IMR-90 (cell line): ENCODE measurements at places on chromosomes 1 and 21.

- no peaks in the 10 kb centered on the region for H3K36me3 ChIP-seq
- no peaks in the 10 kb centered on the region; the same call in 1 of the 2 replicates for H3K27me3 ChIP-seq
- DNase-seq = no peak
- no peak overlapping the region for H3K4me3 ChIP-seq
- no peak overlapping the region for H3K27ac ChIP-seq
These were observed 572.0 kb downstream of the PTPRU start for GRCh38 chr1:29808141-29808995.

- no peak for DNase-seq
- H3K4me1 ChIP-seq = no peaks in the 10 kb centered on the region
- H3K27me3 ChIP-seq = no peaks in the 10 kb centered on the region
- H3K27ac ChIP-seq = no peak overlapping the region
These were observed 23.3 kb downstream of the TTC34 start for GRCh38 chr1:2778220-2778592.

GRCh38 chr1:159071970-159072582, 4.5 kb downstream of the AIM2 start:
- H3K27ac ChIP-seq = no peak overlapping the region
- H3K27me3 ChIP-seq = no peaks in the 10 kb centered on the region
- no peak overlapping the region for H3K4me3 ChIP-seq
- DNase-seq = peak; percentile 80

DNA sequence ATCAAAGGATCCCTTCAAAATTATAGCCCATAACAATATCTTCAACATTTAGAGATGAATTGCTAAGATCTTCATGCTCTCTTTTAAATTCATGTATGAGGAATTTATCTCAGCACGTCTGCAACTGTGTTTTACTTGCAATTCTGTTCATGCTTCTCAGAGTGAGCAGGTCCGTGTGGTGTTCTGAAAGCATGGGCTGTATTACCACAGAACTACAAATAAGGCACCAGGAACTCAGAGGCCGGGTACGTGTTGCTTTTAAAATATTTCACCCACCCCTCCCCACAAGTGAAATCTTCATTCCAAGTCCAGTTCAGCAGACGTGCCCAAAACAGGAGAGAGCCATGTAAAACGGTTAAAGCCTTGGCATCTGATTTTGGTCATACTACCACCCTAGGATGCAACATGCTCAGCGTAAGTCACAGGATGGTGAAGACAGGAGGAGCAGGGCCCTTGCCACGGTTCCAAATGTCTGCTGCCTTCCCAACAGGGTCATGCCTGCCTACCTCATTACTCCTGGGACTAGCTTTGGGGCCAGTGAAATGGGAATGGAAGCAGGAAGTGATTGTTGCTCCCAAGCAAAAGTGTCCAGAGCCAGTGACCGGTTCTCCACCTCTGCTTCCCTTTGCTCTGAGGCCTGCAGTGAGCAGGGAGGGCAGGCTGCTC, 133.7 kb downstream of the PTPN14 start:
- DNase-seq = no peak
- H3K36me3 ChIP-seq = 0 out of 2 replicates have a peak, but pooled peaks cover 2% of the 10 kb centered on the region
- H3K4me1 ChIP-seq = peaks cover 15% of the 10 kb centered on the region
- no peak overlapping the region for H3K4me3 ChIP-seq
- H3K27me3 ChIP-seq = no peaks in the 10 kb centered on the region

DNA sequence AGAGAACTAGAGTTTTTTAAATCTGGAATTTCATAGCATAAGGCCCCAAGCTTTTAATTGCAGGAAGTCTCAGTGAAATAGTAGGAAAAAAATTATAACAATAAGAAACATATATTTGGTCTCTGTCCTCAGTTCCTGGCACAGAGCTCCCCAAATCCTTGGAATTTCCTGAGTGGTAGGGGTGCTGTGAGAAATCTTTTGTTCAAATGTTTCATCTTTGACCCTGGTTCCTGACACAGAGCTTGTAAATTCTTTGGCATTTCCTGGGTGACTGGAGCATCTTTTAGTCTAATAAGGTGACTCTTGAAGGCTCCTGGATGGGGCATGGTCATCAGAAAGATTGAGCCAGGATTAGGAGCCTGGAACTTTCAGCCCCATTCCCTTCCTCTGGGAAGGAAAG, 225.7 kb upstream of the AJAP1 start:
- H3K36me3 ChIP-seq = no peaks in the 10 kb centered on the region
- H3K4me1 ChIP-seq = no peaks in the 10 kb centered on the region
- no peaks in the 10 kb centered on the region for H3K27me3 ChIP-seq
- H3K4me3 ChIP-seq = no peak overlapping the region
- DNase-seq = no peak

DNA sequence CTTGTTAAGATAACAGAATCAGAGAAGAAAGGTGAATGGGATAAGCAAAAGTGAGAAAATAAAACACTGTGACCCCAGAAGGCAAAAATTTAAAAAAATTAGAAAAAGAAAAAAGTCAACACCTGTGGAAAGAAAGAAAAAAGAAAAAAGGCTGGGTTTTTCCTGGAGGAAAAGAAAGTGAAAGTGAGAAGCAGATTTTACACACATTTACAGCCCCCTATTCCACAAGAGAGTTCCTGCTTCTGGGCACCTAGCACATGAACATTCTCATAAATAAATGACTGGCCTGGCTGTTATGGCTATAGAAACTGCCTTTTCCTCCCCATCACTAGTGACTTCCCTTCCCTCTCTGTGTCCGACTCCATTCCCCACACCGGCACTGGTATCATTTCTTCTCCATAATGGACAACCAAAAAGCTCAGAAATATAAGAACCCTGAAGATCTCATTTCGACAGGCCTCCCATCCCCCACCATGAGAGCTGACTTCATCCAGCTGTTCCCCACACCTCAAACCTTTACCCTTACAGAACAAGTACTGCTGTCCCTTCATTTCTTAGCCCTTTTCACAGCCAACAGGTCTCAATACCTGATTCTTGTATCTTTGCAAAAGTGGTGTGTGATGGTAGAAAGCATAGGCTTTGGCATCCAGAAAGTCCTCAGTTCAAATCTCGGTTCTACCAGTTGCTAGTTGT, 12.6 kb downstream of the MTF1 start:
- H3K4me1 ChIP-seq = peaks cover 3% of the 10 kb centered on the region
- H3K27me3 ChIP-seq = no peaks in the 10 kb centered on the region
- no peak for DNase-seq
- no peak overlapping the region for H3K4me3 ChIP-seq
- H3K27ac ChIP-seq = no peak overlapping the region
- peaks cover 9% of the 10 kb centered on the region for H3K36me3 ChIP-seq

GRCh38 chr1:189657715-189658114, 819.9 kb downstream of the BRINP3 start:
- H3K27ac ChIP-seq = no peak overlapping the region
- no peaks in the 10 kb centered on the region for H3K27me3 ChIP-seq
- no peaks in the 10 kb centered on the region for H3K4me1 ChIP-seq
- DNase-seq = no peak
- H3K36me3 ChIP-seq = no peaks in the 10 kb centered on the region

DNA sequence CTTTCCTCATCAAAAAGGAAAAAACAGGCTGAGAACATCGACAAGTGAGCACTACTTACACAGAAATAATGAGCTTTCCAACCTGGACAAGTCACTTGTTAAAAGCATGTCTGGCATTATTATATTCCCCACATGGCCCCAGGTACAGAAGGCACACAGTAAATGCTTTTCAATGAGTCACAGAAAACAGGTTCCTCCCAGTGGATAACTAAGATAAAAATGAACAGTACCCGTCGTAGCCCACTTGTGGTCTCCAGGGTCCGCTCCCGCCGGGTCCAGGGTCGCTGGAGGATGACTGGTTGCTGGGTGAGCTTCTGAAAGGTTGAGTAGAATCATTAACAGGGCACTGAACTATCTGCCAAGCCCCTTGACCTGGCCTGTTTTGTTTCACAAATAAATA, 186.6 kb downstream of the SIPA1L2 start:
- DNase-seq = no peak
- H3K27me3 ChIP-seq = no peaks in the 10 kb centered on the region
- H3K36me3 ChIP-seq = peaks cover 29% of the 10 kb centered on the region
- no peak overlapping the region for H3K4me3 ChIP-seq
- no peaks in the 10 kb centered on the region for H3K4me1 ChIP-seq

GRCh38 chr1:153340356-153340755, 8.3 kb downstream of the PGLYRP4 start:
- H3K4me3 ChIP-seq = no peak overlapping the region
- no peaks in the 10 kb centered on the region for H3K4me1 ChIP-seq
- H3K27me3 ChIP-seq = peaks cover 4% of the 10 kb centered on the region
- no peaks in the 10 kb centered on the region for H3K36me3 ChIP-seq

DNA sequence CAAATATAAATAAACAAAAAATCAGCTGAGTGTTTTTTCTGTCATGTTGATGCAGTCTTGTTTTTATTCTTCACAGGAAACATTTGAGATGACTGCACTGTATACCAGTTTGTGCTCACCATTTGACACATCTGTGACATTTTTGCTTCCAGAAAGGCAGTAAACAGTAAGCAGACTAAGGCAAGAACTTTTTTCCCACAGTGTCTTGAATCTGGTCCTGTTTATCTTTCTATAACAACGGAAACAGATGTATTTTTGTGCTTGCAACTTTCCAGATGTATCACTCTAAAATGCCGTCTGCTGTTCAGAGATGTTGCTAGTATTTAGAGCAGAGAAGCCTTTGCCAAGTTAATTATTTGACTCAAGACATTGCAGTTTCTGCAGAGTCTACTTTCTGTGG, 105.5 kb downstream of the ZC3H11B start:
- DNase-seq = no peak
- H3K27me3 ChIP-seq = no peaks in the 10 kb centered on the region; the same call in none of the 2 replicates
- H3K4me1 ChIP-seq = no peaks in the 10 kb centered on the region
- no peaks in the 10 kb centered on the region for H3K36me3 ChIP-seq
- no peak overlapping the region for H3K27ac ChIP-seq

DNA sequence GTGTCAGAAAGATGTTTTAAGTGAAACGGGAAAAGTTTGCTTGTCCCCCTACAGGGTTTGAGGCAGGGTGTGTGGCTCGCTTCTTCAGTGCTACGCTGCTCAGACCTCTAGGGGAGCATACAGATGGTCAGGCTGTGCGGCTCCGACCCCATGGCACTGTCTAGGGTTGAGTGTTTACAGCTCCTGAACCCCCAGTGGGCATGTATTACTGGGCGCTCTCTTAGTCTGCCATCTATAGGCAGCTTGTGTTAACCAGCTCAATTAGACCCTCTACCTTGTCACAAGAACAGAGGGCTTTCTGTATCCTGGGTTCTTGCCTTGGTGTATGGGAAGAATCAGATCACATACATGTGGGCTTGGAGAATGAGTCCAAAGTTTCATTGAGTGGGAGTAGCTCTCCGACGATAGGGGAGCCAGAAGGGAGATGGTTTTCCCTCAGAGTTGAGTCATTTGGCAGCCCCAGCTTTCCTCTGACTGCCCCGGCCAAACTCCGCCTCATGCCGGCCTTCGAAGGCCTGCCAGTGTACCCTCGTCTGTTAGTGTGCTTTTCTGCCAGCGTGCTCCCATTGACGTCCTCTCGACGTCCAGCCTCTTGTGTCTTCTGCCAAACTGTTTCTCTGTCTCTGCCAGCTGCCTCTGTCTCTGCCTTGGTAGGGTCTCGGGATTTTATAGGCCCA, 38.6 kb upstream of the ADGRL4 start:
- no peak overlapping the region for H3K27ac ChIP-seq
- no peaks in the 10 kb centered on the region for H3K27me3 ChIP-seq
- no peak overlapping the region for H3K4me3 ChIP-seq
- H3K4me1 ChIP-seq = peaks cover 4% of the 10 kb centered on the region
- DNase-seq = no peak

DNA sequence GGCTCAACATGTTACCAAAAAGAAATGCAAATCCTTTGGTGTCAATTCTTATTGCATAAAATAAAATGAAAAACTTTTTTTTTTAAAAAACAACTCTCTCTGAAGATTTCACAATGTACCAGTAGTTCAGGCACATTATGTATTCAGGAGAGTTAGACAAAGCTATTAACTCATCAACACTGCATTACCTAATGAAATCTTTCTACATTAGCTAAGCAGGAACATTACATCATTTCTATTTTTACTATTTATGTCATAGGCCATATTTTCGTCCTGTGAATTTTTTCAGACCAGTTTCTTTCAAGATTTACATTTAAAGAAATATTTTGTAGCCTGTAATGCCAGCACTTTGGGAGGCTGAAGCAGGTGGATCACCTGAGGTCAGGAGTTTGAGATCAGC, 366.2 kb downstream of the USH2A start:
- H3K4me1 ChIP-seq = no peaks in the 10 kb centered on the region
- DNase-seq = peak; percentile 10
- no peaks in the 10 kb centered on the region for H3K27me3 ChIP-seq
- no peaks in the 10 kb centered on the region for H3K36me3 ChIP-seq
- no peak overlapping the region for H3K27ac ChIP-seq

- no peak overlapping the region for H3K27ac ChIP-seq
- H3K4me3 ChIP-seq = no peak overlapping the region
- peaks cover 9% of the 10 kb centered on the region for H3K4me1 ChIP-seq
- H3K36me3 ChIP-seq = no peaks in the 10 kb centered on the region
- no peaks in the 10 kb centered on the region for H3K27me3 ChIP-seq
These were observed 127.5 kb upstream of the RGS1 start for GRCh38 chr1:192448026-192448578.

GRCh38 chr1:173410133-173410793, 66.9 kb upstream of the PRDX6 start:
- no peak overlapping the region for H3K27ac ChIP-seq
- H3K4me1 ChIP-seq = peaks cover 10% of the 10 kb centered on the region

- no peak overlapping the region for H3K4me3 ChIP-seq
- DNase-seq = no peak
- no peak overlapping the region; the same call in 1 of the 2 replicates for H3K27ac ChIP-seq
- no peaks in the 10 kb centered on the region for H3K36me3 ChIP-seq
These were observed 75.4 kb upstream of the C1orf105 start for GRCh38 chr1:172345077-172345476.

- no peaks in the 10 kb centered on the region for H3K27me3 ChIP-seq
- H3K4me3 ChIP-seq = no peak overlapping the region
- H3K36me3 ChIP-seq = peaks cover 10% of the 10 kb centered on the region
These were observed 14.9 kb downstream of the VPS45 start for GRCh38 chr1:150082494-150082893.

GRCh38 chr1:192945390-192946130, 113.6 kb downstream of the UCHL5 start:
- H3K4me3 ChIP-seq = no peak overlapping the region
- DNase-seq = no peak
- no peaks in the 10 kb centered on the region for H3K27me3 ChIP-seq
- H3K4me1 ChIP-seq = no peaks in the 10 kb centered on the region
- no peak overlapping the region for H3K27ac ChIP-seq

DNA sequence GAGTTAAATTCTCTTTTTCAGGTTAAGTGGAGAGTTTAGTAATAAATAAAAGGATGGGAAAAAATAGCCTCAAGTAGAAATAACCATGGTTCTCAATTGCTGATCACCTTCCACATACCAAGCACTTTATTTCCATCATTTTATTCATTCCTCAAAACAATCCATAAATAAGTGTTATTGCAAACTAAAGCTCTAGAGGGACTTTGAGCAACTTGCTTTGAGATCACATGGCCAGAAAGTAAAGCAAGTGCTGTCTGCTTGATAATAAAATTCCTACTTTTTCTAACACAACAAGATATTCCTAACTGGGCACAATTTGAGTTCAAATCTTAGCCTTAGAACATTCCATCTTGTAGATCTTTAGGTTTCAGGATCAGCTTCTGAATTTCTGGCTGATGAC, 97.1 kb upstream of the C1orf87 start:
- H3K27ac ChIP-seq = no peak overlapping the region
- no peaks in the 10 kb centered on the region for H3K36me3 ChIP-seq
- H3K4me3 ChIP-seq = no peak overlapping the region
- H3K27me3 ChIP-seq = no peaks in the 10 kb centered on the region; the same call in 1 of the 2 replicates
